ENCODE measurements at places on chromosomes 1 and 21. TPM values are rescaled to one million over a fixed set of nuclear protein-coding genes. Genes with fewer than 3 reads are reported as not detected.

TTC22 gene
- not detected for total RNA-seq

TBX19 gene
- 3.5 TPM for total RNA-seq

HSD3B2 gene
- total RNA-seq = not detected

NTRK1 gene
- not detected for total RNA-seq

LAPTM5 gene
- not detected for total RNA-seq

UMODL1 gene
- total RNA-seq = 0.68 TPM

DIRAS3 gene
- total RNA-seq = 1.7 TPM

TEX50 gene
- not detected for total RNA-seq

POU3F1 gene
- 1.8 TPM for total RNA-seq

PLCH2 gene
- total RNA-seq = 11.7 TPM

RCOR3 gene
- total RNA-seq = 51.0 TPM

ORC1 gene
- total RNA-seq = 3.0 TPM

TNFRSF4 gene
- 0.19 TPM for total RNA-seq

VSIG8 gene
- not detected for total RNA-seq

DMRTA2 gene
- not detected for total RNA-seq

BECN2 gene
- not detected for total RNA-seq

AUNIP gene
- 1.3 TPM for total RNA-seq

CD34 gene
- not detected for total RNA-seq

CFAP45 gene
- 0.83 TPM for total RNA-seq

GIPC2 gene
- total RNA-seq = 0.08 TPM

MSH4 gene
- total RNA-seq = 0.68 TPM

HTR1D gene
- 1.6 TPM for total RNA-seq

OR14A16 gene
- not detected for total RNA-seq

TDRD5 gene
- total RNA-seq = not detected

S100A6 gene
- 0.99 TPM for total RNA-seq

CASQ2 gene
- not detected for total RNA-seq

KCNE2 gene
- not detected for total RNA-seq

JAM2 gene
- total RNA-seq = 5.9 TPM
